Breast epithelium (tissue), 4 donors: ENCODE measurements at places on chromosomes 6 and 20.

DNA sequence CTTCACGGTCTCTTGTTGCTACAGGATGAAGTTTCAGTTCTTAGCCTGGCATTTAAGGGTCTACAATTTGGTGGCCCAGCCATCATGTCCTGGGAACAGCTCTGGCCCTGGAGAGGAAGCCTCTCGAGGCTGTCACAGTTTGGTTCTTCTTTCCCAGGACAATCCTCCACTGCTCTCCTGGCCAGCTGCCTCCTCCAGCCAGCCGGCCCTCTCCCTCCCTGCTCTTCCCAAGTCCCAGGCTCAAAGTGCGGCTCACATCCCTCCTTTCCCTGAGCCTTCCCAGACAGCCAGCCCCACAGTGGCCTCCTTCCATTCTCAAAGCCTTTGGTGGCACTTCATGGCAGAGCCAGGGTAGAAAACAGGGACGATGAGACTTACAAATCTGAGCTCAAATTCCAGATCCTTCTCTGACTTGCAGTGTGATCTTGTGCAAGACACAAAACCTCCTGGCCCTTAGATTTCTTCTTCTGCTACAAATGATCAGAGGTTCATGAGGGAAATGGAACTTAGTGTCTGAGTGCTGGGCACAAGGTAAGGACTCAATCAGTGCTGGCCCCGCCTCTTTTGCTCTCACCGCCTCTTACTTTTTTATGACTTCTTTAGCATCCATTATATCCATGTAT, 223.8 kb upstream of the ECI2 start:
- H3K4me3 ChIP-seq = no peak overlapping the region
- H3K4me1 ChIP-seq = no peaks in the 10 kb centered on the region
- H3K27me3 ChIP-seq = no peaks in the 10 kb centered on the region
- DNase-seq = no peak
- H3K36me3 ChIP-seq = no peaks in the 10 kb centered on the region

- DNase-seq = no peak
- H3K4me3 ChIP-seq = no peak overlapping the region
- no peaks in the 10 kb centered on the region for H3K36me3 ChIP-seq
These were observed 103.5 kb downstream of the BFSP1 start for GRCh38 chr20:17427638-17428037.

GRCh38 chr6:45388328-45388727, 10.6 kb upstream of the SUPT3H start:
- no peak overlapping the region for H3K27ac ChIP-seq
- H3K27me3 ChIP-seq = no peaks in the 10 kb centered on the region
- H3K4me1 ChIP-seq = no peaks in the 10 kb centered on the region
- no peaks in the 10 kb centered on the region for H3K36me3 ChIP-seq
- no peak overlapping the region for H3K4me3 ChIP-seq

DNA sequence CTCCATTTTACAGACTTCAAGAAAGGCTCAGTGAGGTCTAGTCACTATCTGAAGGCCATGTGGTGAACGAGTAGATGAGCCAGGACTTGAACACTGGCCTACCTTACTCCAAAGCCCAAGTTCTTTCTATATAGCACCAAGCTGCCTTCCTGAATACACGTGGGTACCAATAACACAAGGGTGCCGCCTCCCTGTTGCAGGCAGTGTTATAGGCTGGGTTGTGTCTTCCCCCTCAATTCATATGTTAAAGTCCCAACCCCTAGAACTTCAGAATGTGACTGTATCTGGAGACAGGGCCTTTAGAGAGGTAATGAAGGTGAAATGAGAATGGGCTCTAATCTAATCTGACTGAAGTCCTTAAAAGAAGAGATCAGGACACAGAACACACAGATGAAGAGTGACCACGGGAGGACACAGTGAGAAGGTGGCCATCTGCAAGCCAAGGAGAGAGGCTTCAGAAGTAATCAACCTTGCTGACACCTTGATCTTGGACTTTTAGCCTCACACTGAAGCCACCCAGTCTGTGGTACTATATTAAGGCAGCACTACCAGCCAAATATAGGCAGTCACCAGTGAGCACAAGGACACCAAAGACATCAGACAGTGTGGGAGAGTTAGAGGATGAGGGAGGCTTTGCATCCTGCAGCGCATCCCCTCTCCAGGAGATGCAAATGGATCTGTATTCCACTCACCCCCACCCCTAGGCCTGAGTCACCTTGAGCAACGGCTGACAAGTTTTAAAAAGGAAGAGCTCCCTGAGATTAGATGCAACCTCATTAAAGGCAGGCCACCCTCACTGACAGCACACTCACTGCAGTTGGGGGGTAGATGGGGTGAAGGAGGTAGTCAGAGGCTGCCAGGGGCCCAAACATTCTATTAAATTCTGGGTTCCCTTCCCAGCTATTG, 40.9 kb upstream of the LYRM2 start:
- H3K36me3 ChIP-seq = peaks cover 1% of the 10 kb centered on the region
- H3K27ac ChIP-seq = no peak overlapping the region
- no peaks in the 10 kb centered on the region for H3K4me1 ChIP-seq
- no peak for DNase-seq

- no peak overlapping the region for H3K4me3 ChIP-seq
- H3K27ac ChIP-seq = peak overlapping the region; percentile 66
- H3K36me3 ChIP-seq = no peaks in the 10 kb centered on the region
- H3K27me3 ChIP-seq = no peaks in the 10 kb centered on the region
These were observed 112.0 kb upstream of the MTHFD1L start for GRCh38 chr6:150753371-150754064.

- H3K36me3 ChIP-seq = no peaks in the 10 kb centered on the region
- H3K4me1 ChIP-seq = no peaks in the 10 kb centered on the region
- H3K27ac ChIP-seq = no peak overlapping the region
- no peak for DNase-seq
These were observed 22.5 kb upstream of the HFE start for GRCh38 chr6:26064619-26065257.

- H3K36me3 ChIP-seq = no peaks in the 10 kb centered on the region
- no peak overlapping the region for H3K27ac ChIP-seq
- H3K4me3 ChIP-seq = no peak overlapping the region
- H3K27me3 ChIP-seq = peaks cover 8% of the 10 kb centered on the region
- no peak for DNase-seq
These were observed 109.1 kb downstream of the TOX2 start for GRCh38 chr20:44023515-44024371.

DNA sequence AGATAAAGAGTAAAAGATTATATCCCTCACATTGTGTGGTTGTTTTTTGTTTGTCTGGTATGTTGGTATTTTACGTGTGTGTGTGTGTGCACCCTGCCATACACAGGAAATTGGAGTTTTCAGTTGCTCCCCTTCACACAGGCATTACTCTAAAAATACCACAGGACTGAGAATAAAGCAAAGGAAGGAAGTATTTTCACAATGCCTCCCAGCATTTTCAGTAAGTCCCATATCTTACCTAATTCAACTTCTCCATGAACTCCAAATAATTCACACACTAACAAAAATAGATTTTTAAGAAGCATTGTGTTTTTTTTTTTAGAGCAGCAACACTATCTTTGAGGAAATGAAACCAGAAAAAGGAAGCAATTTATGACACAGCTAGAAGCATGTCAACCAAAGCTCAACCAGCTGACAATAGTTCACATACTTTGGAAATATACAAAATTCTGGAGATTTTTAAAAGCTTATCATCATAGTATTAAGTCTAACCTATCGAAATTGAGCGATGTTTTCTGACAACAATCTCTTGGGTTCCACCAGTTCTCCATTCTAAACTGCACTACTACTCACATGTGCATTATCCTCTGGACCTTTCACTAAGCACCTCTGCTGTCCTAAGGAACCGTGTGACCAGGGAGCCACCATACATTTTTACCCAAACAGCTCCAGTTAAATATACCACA, 2.1 kb downstream of the UBE2J1 start:
- peak overlapping the region; percentile 99 for H3K27ac ChIP-seq
- no peaks in the 10 kb centered on the region for H3K36me3 ChIP-seq
- no peaks in the 10 kb centered on the region for H3K4me1 ChIP-seq
- peak overlapping the region; percentile 14 for H3K4me3 ChIP-seq
- DNase-seq = no peak

GRCh38 chr6:109920911-109921310, 57.2 kb upstream of the GPR6 start:
- H3K4me1 ChIP-seq = no peaks in the 10 kb centered on the region
- H3K36me3 ChIP-seq = no peaks in the 10 kb centered on the region
- no peak overlapping the region for H3K4me3 ChIP-seq
- H3K27ac ChIP-seq = no peak overlapping the region
- DNase-seq = no peak

DNA sequence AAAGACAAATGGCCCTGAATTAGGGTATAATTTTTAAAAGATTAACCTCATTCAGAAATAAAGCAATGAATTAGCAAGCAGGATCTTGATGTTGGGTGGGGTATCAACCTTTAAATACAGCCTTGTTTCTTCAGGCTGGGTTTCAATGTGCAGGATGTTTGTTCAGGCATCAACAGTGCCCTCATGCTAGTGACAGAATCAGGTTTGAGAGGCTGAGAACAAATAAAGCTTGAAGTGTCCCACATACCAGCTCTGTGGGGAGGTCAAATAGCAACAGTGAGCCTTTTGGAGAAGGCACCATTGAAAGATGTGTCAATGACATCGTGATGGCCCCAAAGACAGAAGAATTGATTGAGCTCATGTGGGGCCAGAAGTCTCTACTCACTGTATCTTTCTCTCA, 68.2 kb downstream of the MTFR2 start:
- DNase-seq = no peak
- H3K27ac ChIP-seq = no peak overlapping the region
- H3K4me3 ChIP-seq = no peak overlapping the region
- H3K4me1 ChIP-seq = no peaks in the 10 kb centered on the region

DNA sequence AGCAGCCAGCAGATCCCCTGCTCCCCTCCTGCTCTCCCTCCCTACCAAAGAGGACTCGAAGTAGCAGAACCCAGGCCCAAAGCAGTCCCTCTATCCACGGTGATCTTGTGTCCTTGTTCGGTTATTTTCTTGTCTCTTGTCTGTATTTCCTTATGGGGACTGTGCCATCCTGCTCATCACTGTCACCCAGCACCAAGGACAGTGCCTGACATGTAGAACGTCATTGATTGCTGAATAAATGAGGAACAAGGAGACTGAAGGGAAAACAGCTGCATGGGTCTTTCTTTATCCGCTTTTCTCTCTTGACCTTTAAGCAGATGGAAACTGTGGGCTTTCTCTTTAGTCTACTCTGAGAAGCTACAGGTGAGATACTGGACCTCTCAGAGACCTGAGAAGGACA, 29.4 kb upstream of the ZNF831 start:
- no peaks in the 10 kb centered on the region for H3K36me3 ChIP-seq
- no peak overlapping the region for H3K4me3 ChIP-seq
- H3K27me3 ChIP-seq = no peaks in the 10 kb centered on the region
- no peak for DNase-seq
- no peak overlapping the region for H3K27ac ChIP-seq

DNA sequence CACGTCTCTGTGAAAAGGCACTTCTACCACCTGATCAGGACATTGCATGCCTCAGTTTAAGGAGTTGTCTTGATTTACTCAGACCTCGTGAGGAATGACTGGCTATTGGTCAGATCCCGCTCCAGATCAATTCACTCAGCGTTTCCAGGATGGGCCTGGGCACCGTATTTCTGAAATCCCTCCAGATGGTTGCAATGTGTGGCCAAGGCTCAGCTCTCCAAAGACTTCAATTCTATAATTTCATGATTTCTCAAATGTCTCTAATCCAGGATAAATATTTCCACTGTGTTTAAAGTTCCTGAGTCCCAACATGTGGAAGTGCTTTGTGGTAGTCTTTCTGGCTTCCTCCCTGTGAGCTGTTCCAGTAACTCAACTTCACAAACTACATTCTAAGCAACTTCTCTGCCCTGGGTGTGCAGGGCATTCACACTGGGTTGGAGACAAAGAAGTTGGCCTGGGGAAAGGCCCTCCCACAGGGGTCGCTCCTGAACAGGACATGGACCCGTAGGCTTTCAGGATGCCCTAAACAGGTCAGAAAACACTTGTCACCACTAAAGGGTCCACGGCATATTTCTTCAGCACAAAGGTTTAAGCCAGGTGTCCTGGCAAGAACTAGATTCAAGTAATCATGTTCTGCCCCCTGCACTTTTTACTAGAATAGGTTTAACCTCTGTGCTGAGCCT, 212.1 kb downstream of the WDR27 start:
- H3K27me3 ChIP-seq = no peaks in the 10 kb centered on the region
- H3K36me3 ChIP-seq = no peaks in the 10 kb centered on the region
- no peaks in the 10 kb centered on the region for H3K4me1 ChIP-seq
- DNase-seq = no peak

DNA sequence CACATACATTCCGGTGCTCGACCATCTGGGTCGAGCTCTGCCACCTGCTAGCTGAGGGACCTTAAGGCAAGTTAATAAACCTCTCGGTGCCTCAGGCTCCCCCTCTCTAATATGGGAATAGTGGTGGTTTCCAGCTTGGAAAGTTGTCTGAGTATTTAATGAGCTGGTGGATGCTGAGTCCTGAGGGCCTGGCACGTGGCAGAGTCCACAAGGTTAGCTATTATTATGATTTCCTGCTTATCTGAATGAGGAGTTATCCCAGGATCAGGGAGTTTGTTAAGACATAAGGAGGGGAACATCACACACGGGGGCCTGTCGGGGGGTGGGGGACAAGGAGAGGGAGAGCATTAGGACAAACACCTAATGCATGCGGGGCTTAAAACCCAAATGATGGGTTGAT, 80.1 kb upstream of the SLC22A23 start:
- H3K4me3 ChIP-seq = no peak overlapping the region
- H3K36me3 ChIP-seq = no peaks in the 10 kb centered on the region
- no peaks in the 10 kb centered on the region for H3K27me3 ChIP-seq
- H3K27ac ChIP-seq = no peak overlapping the region
- no peak for DNase-seq

DNA sequence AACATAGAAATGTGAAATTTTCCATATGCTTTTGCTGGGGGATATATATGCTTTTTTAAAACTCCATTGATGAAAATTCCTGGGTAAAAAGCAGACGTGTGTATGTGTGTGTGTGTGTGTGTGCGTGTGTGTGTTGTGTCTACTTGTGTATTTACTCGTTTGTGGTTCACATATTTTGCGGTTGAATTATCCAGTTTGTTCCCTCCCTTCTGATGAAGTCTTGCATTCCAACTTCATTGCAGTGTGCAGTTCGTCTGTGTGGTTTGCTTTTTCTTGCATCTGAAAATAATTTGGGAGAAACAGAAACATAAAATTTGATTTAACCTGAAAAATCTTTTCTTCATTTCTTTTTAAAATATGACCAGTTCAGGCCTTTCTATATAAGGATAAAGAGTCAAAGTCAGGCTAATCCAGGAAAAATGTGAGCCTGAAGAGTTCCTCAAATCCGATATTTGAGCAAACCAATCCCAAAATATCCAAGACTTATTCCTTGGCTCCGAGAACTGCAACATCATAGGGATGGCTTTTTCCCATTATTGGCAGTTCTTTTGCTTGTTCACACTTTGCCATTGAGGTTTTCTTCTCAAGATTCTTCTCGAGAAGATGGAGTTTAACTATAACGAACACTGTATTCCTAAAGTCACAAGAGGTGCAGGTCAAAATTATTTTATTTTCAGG, 202.2 kb upstream of the CCN2 start:
- no peaks in the 10 kb centered on the region for H3K36me3 ChIP-seq
- H3K27me3 ChIP-seq = no peaks in the 10 kb centered on the region
- H3K4me1 ChIP-seq = no peaks in the 10 kb centered on the region
- H3K27ac ChIP-seq = no peak overlapping the region
- no peak for DNase-seq
